Left lung (tissue), 14 donors: ENCODE measurements at places on chromosomes 3 and 15. TPM values are rescaled to one million over a fixed set of nuclear protein-coding genes. Genes with fewer than 3 reads are reported as not detected.

- no peak for DNase-seq
These were observed 26.1 kb upstream of the ZCWPW2 start for GRCh38 chr3:28322464-28322863.

DNA sequence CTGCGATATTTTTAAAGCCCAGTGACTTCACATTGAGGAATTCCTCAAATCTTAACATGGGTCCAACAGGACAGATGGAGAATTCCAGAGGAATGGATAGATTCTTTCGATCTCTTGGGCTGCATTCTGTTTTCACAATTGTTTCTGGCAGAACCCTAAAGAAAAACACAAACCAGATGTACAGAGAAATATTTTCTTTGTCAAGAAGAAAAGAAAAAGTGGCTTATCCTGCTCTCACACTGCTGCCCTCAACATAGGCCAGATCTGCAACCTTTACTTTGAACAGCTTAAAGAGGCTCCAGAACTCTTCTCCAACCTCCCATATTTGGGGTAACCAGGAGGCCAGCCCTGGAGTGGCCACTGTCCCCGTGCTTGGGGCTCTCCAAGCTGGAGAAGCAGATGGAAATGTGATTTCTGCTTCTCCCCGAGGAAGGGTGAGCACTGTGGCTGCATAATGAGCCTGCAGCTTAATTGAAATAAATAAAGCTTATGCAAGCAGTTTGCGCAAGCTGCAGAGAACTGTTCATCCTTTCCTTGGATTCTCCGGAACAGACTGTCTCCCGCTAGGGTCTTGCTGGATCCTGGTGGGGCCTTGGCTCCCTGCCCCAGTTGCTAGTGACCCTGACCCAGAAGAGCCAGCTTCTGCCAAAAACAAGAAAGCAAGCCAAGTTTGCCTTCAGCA is 453.2 kb upstream of the PROK2 start:
- DNase-seq = no peak

DNA sequence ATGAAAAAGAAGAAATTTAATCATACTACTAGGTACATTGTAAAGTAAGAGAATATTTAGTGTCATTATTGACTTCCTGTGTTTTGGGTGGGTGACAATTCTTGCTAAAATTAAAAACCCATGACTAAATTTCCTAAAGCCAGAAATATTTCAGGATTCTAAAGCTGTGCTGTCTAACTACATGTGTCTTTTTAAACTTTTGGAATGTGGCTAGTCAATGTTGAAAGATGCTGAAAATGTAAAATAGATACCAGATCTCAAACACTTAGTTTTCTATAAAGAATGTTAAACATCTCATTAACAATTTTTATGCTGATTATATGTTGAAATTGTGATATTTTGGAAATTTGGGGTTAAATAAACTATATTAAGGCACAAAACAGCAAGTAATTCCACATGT is 308.9 kb upstream of the TMCO5A start:
- no peak for DNase-seq

DNA sequence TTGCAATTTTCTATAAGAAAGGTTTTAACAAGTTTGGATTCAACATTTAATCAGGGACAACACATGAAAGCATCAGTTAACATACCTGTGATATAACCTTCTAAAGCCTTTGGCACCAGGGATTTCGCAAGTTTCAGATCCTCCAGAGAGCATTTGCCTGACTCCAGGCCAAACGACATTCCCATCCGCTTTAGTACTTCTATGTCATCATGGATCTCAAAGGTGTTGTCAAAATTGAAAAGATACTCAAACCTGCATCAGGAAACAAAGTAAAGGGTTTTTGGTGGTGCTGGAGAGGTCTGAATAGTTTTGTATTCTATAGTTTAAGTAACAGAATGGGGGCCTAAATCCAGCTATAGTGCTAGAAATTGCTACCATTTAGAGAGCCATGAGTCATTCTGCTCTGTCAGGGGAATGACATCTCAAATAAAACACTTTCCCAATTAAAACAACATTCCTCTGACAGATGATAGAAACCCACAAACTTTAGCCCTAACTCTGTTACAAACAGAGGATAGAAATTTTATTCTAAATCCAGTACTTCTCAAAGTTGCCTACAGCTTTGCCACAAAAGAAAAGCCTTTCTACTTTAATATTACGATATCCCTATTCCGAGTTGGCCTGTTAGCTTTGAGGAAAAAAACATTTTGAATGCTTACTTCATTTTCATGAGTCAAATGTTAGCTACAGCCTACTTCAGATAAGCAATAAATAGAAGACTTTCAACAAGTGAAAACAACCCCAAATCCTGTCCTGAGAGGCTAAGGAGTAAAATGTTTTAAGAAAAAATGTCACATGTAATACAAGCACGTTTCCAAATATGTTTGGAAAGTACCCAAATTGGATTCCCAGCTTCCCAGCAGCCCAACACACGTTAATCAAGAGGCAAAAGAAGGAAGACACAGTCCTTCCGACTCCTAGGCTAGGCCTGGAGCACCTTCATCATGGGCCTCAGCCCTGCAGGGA is 83.4 kb downstream of the ATP1B3 start:
- DNase-seq = no peak

GRCh38 chr15:67784090-67784781 is 41.1 kb upstream of the SKOR1 start:
- DNase-seq = no peak

GRCh38 chr3:4985330-4986174 is 6.3 kb downstream of the BHLHE40 start:
- no peak for DNase-seq

GRCh38 chr3:130843441-130843840 is 50.4 kb upstream of the ATP2C1 start:
- no peak for DNase-seq

DNA sequence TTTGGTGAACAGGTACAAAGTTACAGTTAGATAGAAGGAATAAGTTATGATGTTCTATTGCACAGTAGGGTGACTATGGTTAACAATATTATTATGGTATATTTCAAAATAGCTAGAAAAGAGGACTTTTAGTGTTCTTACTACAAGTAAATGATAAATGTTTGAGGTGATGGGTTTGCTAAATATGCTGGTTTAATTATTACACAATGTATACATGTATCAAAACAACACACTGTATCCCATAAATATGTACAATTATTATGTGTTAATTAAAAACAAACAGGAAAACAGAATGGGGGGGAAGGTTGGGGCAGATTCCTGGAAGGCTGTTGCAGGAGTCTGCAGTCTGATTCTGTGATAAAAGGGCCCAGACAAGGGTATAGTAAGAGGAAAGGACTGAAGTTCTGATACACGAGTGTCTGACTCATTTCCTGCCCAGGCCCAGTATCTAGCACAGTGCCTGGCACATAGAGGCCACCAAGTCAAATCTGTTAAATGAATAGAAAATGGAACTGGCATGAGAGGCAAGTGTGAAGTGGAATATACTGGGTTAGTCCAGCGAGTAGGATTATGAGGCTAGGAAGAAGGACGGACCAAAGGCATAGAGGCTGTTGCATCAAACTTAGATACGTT is 7.2 kb upstream of the ENTPD3 start:
- DNase-seq = no peak

- DNase-seq = no peak
These were observed 47.0 kb upstream of the RBP1 start for GRCh38 chr3:139586420-139587017.

- no peak for DNase-seq
These were observed 286.0 kb upstream of the TGFBR2 start for GRCh38 chr3:30320392-30320791.

DNA sequence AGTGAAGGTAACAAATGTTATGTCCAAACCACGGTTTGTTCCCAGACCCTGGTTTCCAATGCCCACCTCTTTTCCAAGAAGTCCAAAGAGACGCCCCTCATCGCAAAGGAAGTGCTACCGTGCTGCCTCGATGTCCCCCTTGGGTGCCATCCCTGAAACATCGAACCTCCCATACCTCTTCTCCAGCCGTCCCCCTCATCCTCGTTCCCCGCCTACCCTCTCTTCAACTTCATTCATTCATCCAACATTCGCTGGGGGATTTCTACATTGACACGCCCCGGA is 467 bp downstream of the TIPIN start:
- no peak for DNase-seq

Gene OIP5
- total RNA-seq = 3.4 TPM

Gene FOXB1
- total RNA-seq = not detected

Gene PROS1
- total RNA-seq = 119 TPM
